BJ (cell line): ENCODE measurements at places on chromosomes 2 and 18.

DNA sequence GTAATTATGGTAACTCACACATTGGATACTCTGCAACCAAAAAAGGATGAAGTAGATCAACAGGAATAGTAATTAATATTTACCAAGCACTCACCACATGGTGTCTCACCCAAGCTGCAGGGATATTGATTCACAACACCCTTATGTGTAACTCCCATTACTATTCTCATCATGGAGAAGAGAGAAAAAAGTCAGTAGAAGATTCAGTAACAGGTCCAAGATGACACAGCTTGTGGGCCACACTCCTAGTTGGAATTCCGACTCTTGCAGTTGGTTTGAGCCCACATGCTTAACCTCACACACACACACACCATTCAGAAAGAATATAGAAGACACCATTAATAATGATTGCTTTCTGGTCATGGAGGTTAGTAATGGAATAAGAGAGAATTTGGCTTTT lies 1.7 kb upstream of the MLPH start:
- DNase-seq, result no peak

DNA sequence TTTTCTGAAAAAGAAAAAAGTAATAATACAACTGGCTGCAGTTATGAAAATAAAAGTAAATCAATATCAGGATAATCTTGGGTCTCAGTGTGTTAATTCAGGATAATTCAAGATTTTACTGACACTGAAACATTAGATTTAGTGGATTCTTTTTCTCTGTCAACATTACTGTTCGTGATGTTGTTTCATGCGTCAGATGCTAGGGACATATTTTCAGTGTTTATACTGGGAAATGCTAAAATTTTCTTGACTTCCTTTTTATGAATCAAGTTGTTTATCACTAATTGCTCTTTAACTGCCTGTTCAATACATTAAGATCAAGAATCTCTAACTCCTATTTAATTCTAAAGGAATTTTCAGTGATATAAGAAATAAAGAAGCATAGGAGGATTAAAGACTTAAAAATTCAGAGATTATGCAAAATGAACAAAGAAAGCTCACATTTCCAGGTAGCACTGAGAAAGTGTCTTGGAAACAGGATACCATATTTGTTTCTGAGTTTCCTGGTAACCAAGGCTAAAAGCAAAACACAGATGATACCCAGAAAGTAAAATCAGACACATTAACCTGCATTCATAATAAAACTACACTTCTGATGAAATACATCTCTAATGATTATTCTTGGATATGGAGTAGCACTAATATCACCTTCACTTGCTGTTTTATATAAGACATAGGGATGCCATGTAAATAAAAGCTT lies 174.0 kb downstream of the ARL4C start:
- no peak for DNase-seq

- DNase-seq, result no peak
Observed at GRCh38 chr2:8116661-8117060, 565.2 kb upstream of the ID2 start.

- DNase-seq, result no peak
Observed at GRCh38 chr2:232349946-232350635, 28.5 kb upstream of the ALPP start.

- peak; percentile 62 for DNase-seq
Observed at GRCh38 chr2:99707592-99707991, 217.8 kb upstream of the REV1 start.

- no peak for DNase-seq
Observed at GRCh38 chr18:24246143-24246542, 107.3 kb downstream of the CABYR start.

DNA sequence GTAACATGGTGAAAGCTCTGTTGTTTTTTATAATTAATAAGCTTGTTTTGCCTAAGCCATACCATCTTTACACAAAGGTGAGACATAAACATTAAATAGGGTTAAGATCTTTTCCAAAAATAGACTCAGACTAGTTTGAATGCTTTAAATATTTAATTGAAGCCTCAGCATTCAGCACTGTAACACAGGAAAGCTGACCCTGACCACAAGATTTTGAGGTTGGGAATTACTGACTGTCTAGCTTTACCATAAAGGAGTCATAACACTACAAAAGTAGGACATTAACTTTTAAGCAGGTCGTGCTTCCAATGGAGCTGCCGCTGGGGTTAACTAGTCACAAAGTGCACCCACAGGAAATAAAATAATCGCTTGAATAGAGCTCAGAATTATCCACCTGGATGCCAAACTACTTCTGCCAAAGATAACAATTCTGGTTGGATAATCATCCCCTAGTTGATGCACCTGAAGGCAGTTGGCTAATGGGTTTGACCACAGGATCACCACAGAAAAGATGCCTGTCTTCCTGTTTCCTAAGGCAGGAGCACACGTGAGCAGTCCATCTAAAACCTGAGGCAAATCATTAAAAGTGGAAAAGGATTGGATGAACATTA lies 106.2 kb downstream of the COBLL1 start:
- no peak for DNase-seq

- peak; percentile 65 for DNase-seq
Observed at GRCh38 chr2:163735685-163736432, at the start of gene FIGN. FIGN (minus strand) TSS chr2:163736008; CDS start chr2:163734927, 1,081 bp downstream.

GRCh38 chr2:233063976-233064411 lies 3.9 kb downstream of the INPP5D start:
- DNase-seq, result no peak

GRCh38 chr2:12490641-12491040 lies 226.1 kb upstream of the TRIB2 start:
- no peak for DNase-seq

DNA sequence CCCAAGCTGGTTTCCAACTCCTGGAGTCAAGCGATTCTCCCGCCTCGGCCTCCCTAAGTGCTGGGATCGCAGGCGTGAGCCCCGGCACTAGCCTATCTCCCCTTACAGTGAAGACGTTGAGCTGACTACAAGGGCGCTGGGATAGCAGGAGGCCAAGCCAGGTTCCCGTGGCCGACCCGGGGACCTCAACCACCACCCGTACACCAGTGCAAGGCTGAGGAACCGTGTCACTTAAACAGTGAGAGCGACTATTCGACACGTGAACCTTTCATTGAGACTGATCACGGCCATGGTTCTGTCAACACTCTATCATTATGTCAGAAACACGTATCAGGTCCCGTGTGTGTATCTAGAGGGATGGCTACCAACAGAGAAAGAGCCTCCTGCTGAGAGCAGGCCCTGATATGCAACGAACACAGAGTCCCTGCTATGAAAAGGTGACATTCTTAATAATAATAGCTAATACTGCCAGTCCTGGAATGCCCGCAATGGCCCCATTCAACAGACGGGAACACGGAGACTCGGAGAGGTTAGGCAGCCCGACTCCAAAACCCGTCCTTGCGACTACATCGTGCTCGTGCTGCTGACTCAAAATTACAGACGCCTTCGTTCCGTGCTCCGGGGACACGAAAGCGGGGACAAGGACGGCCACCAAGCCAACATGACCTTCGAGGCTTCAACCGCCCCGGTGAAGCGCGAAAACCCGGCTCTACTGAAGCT lies 833 bp downstream of the AFG3L2 start:
- DNase-seq, result no peak
